ENCODE measurements at places on chromosomes 12 and 14.

- DNase-seq: no peak
Measured at GRCh38 chr12:53941750-53942149, 3.1 kb downstream of the HOXC13 start.

DNA sequence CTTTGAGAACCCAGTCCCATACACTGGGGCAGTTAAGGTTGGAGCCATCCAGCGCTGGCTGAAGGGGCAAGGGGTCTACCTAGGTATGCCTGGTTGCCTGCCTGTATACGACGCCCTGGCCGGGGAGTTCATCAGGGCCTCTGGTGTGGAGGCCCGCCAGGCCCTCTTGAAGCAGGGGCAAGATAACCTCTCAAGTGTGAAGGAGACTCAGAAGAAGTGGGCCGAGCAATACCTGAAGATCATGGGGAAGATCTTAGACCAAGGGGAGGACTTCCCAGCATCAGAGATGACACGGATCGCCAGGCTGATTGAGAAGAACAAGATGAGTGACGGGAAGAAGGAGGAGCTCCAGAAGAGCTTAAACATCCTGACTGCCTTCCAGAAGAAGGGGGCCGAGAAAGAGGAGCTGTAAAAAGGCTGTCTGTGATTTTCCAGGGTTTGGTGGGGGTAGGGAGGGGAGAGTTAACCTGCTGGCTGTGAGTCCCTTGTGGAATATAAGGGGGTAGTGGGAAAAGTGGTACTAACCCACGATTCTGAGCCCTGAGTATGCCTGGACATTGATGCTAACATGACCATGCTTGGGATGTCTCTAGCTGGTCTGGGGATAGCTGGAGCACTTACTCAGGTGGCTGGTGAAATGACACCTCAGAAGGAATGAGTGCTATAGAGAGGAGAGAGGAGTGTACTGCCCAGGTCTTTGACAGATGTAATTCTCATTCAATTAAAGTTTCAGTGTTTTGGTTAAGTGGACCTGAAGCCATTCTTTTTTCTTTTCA, 9.2 kb downstream of the ERP29 start:
- no peak for DNase-seq

- peak; percentile 51 for DNase-seq
Measured at GRCh38 chr12:92784797-92785562, 82.2 kb downstream of the PLEKHG7 start.

DNA sequence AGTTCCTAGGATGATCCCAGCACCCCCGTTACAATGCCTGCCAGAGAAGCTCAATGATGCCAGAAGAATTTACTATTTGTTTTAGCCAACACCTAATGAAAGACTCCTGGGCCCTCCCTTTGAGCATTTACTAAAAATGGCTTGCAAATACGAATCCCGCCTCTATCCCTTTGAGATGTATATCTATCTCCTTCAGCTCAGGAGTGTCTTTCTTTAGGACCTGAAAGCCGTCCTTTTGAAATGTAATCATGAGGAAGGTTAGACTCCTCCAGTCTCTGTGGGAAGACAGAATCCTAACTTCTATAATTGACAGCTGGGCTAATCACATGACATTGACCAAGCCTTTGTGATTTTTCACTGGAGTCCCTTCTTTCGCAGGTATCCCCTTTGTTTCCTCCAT, 19.2 kb upstream of the DYNC1H1 start:
- DNase-seq: no peak

- no peak for DNase-seq
Measured at GRCh38 chr14:90697132-90697531, 119.1 kb downstream of the TTC7B start.

DNA sequence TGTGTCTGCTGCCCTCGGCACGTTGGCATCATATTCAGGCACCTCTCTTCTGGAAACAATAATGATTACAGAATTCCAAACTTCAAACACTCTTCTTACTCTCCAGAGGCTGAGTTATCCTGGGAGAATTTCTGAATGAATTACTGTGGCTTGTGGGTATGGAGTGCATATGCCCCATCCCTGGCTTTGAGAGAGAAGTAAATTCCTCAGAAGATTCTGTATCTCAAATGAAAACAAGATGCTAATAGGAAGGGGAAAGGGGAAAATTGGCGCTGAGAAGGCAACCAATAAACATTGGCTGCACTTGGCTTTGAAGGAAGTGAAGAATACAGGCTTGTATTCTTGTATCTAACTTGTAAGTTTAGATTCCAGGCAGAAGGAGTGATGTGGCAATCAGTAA, 132.0 kb upstream of the NOVA1 start:
- DNase-seq: no peak

- peak; percentile 81 for DNase-seq
Measured at GRCh38 chr12:124352839-124353238, 57.9 kb downstream of the RFLNA start.

DNA sequence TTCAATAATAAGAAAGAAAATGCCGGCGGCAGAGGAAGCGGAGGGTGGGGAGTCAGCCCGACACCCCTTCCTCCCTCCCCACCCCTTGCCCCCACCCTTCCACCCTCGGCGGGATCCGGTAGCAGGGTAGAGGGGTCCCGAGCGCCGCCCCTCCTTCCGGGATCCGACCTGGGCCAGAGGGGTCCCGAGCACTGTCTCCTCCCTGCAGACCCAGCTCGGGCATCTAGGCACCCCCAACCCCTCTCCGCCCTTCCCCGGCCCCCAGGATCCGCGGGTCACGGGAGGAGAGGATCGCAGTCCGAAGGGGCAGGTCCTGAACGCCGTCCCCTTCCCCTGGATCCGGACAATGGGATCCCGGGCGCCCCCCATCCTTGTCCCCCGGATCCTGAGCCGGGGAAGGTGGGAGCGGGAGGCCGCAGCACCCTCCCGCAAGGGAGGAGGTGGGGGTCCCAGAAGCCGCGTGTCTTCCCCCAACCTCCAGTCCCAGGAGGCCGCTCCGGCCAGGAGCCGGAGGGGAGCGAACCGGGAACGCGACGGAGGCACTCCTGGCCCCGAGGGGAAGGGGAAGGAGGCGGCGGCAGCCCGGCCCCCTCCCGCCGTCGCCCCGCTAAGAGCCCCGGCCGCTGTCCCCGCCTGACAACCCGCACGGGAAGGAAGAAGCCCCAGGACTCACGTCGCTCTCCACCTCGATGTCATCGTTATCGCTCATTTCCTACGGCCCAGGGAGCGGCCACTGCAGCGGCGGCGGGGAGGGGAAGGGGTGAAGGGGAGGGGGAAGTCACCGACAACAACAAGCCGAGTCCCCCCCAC, 481 bp downstream of the MAX start:
- peak; percentile 18 for DNase-seq

DNA sequence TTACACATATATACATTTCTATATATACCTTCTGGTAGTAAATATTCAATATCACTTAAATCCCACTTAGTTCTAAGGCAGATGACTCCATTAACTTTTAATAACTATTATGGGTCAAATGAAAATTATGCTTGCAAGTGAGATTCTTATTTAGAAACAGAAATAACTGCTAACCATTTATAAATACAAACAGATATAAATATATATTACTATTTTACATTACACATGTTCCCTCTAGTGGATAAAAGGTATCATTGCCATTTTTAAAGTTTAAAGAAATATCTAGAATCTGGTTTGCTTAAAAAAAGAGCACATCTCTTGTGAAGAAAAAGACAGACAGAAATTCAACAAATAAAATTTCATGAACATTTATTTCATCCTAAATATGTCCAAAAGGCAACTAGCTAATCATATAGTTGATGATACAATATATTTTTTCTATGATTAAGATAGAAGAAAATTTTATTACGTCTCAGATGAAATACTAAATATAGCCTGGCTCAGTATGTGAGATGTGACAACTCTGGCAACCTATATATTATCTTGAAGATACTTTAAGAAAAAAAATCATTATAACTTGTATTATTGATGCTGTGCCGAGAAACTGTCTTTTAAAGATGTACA, 11.7 kb upstream of the RAD51AP1 start:
- no peak for DNase-seq

DNA sequence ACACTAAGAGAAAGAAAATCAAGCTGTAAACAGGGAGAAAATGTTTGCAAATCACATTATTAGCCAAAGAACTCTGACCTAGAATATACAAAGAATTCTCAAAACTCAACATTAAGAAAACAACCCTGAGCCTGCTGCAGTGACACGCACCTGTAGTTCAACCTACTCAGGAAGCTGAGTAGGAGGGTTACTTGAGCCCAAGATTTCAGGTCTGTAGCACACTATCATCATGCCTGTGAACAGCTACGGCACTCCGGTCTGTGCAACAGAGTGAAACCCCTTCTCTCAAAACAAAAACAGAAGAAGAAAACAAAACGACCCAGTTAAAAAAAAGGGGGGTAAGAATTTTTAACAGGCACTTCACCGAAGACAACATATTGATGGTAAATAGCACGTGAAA, 20.8 kb downstream of the SAV1 start:
- DNase-seq: no peak

DNA sequence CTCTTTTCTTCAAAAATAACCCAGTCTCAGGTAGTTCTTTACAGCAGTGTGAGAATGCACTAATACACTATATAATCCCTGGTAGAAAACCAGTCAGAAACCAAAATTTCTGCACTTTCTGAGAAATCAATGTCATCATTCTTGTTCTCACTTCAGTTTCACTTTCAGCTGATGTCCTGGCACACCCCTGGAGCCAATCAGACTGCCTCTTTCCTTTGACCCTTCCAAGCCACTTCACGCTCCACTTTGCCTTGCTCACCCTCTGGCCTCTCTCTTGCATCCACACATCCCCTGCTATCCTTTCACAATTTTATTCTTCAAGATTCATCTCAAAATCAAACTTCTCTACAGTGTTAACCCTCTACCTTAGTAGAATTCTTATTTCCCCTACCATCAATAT, 181.1 kb downstream of the ASCL1 start:
- DNase-seq: no peak

DNA sequence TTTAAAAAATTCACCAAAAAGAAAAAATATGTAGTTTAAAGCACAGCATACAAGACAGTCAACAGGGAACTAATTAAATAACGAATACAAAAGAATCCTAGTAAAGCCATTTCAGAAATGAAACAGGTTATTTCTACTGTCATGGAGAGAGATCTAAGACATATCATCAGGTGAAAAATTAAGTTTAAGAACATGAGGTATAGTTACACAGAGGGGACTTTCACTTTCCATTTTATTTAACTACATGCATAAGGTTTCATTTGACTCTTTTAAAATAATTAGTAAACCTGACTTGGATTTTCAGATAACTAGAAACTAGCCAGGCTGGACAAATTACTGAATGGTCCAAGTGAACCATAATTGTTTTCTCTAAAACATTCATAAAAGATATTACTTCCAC, 11.3 kb downstream of the SEC23A start:
- DNase-seq: no peak

DNA sequence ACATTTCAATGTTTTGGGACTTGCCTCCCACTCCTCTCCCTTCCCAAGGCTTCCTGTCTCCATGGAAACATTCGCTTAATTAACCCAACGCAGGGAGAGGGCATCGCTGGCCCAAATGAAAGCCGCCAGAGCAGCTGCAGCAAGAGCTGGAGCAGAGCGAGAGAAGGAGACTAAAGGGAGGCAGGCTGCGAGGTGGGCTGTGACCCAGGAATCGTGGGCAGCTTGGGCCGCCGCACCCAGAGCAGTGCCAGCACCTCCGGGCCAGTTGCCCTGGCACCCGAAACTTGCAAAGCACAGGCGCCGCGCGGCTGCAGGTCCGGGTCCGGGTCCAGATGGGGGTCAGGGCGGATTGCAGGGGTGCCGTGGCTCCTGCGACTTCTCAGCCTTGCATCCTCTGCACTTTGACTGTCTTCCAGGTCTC, 43.5 kb upstream of the PTPRQ start:
- DNase-seq: no peak

DNA sequence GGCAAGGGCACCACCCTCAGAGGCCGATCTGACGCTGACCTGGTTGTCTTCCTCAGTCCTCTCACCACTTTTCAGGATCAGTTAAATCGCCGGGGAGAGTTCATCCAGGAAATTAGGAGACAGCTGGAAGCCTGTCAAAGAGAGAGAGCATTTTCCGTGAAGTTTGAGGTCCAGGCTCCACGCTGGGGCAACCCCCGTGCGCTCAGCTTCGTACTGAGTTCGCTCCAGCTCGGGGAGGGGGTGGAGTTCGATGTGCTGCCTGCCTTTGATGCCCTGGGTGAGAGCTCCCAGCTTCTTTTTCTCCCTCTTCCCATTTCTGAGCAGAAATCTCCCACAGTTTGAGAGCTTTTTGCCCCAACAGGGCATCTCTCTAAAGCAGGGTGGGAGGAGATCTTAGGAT, 1.8 kb downstream of the OAS1 start:
- no peak for DNase-seq

DNA sequence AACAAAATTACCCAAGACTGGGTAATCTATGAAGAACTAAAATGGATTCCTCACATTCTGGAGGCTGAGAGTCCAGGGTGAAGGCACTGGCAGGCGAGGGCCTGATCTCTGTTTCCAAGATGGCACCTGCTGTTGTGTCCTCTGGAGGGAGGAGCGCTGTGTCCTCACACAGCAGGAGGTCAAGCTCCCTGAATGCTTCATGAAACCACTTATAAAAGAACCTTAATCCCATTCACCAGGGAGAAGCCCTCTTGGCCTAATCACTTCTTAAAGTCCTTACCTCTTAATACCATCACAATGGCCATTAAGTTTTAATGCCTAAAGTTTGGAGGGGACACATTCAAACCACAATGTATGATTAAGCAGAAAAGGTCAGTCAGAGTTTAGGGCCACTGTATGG, 172.4 kb downstream of the EMP1 start:
- no peak for DNase-seq

DNA sequence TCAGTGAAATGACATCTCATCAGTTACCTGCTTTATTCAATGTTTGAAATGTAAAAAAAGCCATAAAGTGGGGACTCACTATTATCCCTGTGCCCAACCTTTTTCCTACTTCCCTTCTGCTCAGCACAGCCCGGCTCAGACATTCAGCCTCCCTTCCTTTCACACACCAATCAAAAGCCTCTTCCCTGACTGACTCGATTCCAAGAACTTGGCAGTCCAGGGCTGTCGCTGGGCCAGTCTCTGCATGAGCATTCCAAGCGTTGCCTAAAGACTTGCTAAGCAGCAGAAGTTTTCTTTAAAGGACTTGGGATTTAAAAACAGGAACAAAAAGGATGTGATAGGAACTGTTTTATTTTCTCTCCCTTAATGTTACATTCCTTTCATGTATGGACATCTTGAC, 22.7 kb downstream of the ITPR2 start:
- no peak for DNase-seq

- no peak for DNase-seq
Measured at GRCh38 chr14:103704708-103705107, 10.5 kb downstream of the XRCC3 start.

GRCh38 chr12:71108355-71108754, 49.4 kb downstream of the TSPAN8 start:
- no peak for DNase-seq
